IMR-90 (cell line): ENCODE measurements at places on chromosomes 16 and 17. TPM values are rescaled to one million over a fixed set of nuclear protein-coding genes. Genes with fewer than 3 reads are reported as not detected.
A peak's percentile ranks its signal among the peaks of the same experiment; 100 is the strongest.

- no peak for DNase-seq
Observed at GRCh38 chr17:6232732-6233101, 162.5 kb downstream of the WSCD1 start.

GRCh38 chr16:1850981-1851380, 21.0 kb downstream of the MEIOB start:
- no peak for DNase-seq

GRCh38 chr17:41363881-41364280, 5.7 kb downstream of the KRT33B start:
- DNase-seq, result no peak

- DNase-seq, result no peak
Observed at GRCh38 chr17:66583112-66583748, 251.7 kb upstream of the CACNG5 start.

- no peak for DNase-seq
Observed at GRCh38 chr17:2611627-2612026, 18.2 kb downstream of the PAFAH1B1 start.

- DNase-seq, result no peak
Observed at GRCh38 chr16:2775765-2776499, 1.1 kb downstream of the ELOB start.

- no peak for DNase-seq
Observed at GRCh38 chr17:8776248-8776647, 17.9 kb upstream of the SPDYE4 start.

GRCh38 chr16:2769100-2769529, 8.0 kb downstream of the ELOB start:
- DNase-seq, result no peak

DNA sequence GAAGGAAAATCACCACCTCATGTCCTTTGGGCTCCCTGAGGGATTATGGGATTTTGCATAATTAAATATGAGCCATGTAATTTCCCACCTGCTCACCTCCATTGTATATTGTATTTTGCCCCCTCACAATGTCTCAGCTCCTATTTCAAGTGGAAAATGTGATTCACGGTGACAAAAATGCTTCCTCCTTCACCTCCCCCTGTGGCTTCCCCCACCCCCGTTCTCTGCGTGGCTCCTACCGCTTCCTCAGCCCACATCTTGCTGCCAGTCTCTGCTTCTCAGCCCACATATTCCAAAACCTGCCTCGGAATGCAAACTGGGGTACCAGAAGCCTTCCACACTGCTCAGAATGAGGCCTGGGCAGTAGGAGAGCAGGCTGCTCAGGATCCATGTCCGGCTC, 394.5 kb upstream of the C16orf82 start:
- no peak for DNase-seq

DNA sequence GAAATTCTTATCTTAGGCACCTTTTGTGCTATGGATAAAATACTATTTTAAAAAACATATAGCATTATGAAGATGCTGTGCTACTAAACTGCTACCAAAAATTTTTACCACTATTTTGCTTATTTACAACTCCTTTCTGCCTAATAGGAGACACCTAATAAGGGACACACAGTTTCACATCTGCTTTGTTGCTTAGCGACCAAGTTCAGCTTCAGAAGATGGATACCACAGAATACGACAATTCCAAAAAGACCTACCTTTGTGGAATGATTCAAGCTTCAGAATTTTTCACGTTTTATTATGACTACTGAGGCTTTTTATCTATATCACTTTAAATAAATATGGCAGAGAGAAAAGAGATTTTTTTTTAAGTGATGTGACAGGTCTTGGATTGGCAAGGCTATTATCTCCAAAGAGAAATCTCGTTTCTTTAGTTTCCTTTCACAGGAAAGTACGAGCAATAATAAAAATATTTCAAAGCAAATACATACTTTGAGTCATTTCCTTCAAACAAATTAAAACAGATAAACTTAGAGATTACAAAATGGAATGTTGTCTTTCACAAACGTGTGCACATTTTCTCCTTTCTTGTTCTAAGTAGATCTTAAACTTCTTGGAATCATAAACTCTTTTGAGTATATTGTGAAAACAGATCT, 35.4 kb downstream of the SPAG9 start:
- peak; percentile 39 for DNase-seq

- DNase-seq, result no peak
Observed at GRCh38 chr16:23771642-23772041, 16.8 kb downstream of the CHP2 start.

- no peak for DNase-seq
Observed at GRCh38 chr16:11610580-11610979, 23.9 kb upstream of the LITAF start.

- DNase-seq, result no peak
Observed at GRCh38 chr17:2865228-2865627, 69.0 kb downstream of the RAP1GAP2 start.

DNA sequence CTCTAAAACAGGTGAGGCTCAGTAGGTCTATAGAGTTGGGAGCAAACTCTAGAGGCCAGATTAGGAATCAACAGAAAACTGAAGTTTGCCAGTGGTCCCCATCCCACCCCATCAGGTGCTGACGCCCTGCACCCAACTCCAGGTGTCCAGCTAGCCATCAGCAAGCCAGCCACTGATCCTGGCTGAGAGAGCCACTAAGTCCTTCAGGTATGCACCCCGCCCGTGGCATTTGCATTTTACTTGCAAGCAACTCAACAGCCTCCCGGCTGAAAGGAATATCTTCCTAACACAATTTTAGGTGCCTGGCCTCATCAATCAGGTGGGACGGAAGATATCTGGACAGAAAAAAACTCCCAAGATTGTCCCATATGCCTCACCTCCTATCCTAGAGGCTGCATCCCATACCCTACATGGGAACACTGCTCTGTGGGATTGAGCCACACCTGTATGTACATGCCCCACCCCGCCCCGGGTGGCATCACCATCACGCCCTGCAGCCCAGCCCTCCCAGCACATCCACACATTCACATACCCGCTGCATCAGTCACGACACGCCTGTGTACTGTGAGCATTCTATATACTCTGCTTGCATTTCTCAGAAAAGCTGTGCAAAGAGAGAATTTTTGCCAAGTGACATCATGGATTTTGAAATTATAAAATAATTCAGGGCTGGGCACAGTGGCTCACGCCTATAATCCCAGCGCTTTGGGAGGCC, 8.3 kb downstream of the OTOP3 start:
- DNase-seq, result no peak

- no peak for DNase-seq
Observed at GRCh38 chr17:51387986-51388385, 127.6 kb downstream of the UTP18 start.

DNA sequence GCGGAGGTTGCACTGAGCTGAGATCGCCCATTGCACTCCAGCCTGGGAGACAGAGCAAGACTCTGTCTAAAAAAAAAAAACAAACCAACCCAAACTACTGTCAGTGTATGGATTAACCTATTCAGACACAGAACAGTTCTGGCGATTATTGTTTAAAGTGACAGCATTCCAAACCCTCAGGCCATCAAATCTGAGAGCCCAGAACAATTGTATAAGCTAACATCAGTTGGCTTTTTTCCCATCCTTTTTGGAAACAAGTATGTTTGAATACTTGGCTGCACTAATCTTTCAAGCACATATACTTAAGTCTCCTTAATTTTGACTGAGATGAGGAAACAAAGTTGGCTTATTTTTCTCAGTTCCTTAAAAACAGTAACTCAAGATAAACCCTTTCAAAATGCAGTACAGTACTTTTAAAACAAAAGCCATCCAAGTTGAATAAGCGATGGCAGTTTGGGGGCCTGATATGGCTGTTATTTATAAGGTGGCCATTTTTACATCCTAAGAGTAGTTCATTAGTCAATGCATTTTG, 1.4 kb downstream of the ZSWIM7 start:
- DNase-seq, result no peak

DNA sequence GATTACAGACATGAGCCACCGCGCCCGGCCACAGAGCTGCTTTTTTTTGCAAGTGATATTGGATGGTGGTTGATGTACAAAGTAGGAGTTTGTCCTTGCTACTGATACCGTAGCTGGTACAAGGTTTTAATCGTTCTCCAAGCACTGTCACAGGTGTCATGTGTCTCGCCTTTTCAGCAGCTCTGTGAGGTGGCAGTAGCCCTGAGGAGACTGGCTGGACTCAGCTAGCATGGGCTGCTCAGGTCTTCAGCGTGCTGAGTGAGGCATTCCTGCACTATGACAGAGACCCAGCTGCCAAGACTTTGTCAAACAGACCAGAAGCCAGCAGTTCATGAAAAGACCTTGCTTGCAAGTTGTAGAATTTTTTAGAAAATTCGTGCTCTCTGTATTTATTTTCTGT, 7.2 kb downstream of the WWOX start:
- DNase-seq, result no peak

DNA sequence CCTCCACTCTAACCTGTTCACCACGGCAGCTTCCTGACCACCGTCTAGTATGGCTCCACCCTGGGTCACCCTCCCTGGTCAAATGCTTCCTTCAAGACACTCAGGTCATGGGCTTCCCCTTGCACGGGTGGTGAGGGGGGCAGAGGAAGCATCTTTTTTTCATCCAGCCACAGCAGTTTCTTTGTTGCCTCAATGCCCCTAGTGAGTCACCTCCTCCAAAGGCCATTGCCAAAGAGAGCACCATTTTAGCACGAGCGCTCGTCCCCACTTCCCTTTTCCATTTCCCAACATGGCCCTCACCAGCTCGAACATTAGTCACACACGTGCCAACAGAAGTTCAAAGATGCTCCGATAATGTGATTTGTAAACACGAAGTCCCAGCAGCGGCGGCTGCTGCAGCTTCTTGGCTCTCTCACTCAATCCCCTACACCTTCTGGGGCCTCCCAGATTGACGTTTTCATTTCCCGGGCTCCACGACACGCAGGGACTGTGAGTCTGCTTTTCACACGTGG, 134.6 kb downstream of the GAS7 start:
- DNase-seq, result peak; percentile 31

GRCh38 chr16:47507701-47508100, 46.6 kb downstream of the PHKB start:
- peak; percentile 10 for DNase-seq

GRCh38 chr16:2486645-2487516, 12.0 kb downstream of the TBC1D24 start:
- peak; percentile 23 for DNase-seq

GRCh38 chr16:66516509-66516807, 33.5 kb downstream of the TK2 start:
- no peak for DNase-seq

- DNase-seq, result peak; percentile 69
Observed at GRCh38 chr17:75238684-75239191, 22.7 kb downstream of the GGA3 start.

DNA sequence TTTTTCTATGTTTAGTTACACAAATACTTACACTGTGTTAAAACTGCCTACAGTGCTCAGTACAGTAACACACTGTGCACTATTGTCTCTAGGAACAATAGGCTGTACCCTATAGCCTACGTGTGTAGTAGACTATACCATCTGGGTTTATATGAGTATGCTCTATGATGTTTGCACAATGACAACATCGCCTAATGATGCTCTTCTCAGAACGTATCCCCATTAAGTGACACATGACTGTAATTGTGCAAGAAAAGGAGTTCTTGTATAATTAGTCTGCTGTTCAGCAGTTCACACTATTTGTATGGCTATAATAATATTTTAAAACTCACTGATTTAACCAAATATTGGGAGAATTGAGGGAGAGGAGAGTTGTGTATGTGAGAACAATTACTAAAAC, 173.7 kb downstream of the TRIM37 start:
- DNase-seq, result no peak

DNA sequence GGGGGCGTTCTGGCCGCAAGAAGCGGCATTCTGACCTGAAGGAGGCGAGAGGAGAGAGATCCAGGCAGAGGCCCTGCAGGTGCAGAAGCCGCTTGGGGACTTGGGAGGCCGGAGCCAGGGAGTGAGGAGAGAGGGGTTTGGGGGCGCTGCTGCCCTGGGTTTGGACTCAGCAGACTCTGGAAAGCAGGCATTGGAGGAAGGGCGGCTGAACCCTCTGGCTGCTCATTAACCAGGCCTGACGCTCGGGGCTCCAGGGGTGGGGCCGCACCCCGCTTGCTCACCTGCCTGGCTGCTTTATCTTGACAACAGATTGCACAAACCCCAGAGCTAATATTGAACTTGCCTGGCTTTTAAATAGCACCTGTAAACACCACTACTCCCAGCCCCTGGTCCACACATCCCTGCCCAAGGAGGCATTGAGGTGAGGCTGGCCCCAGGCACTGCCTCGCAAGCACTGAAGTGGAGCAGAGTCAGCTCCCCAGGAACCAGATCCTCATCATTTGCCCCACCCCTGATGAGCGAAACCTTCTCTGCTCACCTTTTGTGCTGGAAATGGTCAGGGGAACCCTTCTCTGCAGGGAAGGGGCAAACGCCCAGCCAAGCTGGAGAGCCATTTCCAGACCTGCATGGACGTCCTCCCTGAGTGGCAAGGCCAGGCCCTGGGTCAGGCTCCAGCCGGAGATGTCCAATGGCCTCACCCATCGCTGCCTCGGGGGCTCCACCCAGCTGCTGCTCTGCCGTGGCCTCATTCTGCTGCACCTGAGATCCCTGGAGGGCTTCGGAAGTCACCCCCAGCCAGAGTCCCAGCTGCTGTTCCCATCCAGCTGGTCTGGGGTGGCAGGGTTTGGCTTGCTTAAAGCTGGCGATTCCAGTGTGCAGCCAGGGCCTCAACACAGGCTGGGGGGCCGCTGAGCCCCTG, 190.2 kb upstream of the GSE1 start:
- no peak for DNase-seq

- no peak for DNase-seq
Observed at GRCh38 chr16:83969771-83970429, 1.9 kb downstream of the NECAB2 start.

Gene RNU2-1
- not detected in 2 replicates for total RNA-seq

Gene CCDC78
- 0.54 and 0.56 TPM in 2 replicates for total RNA-seq

Gene SOX15
- 0.18 and 0.28 TPM in 2 replicates for total RNA-seq

Gene SPNS3
- 0.18 TPM in 1 of 2 replicates, not detected in the other for total RNA-seq

Gene NOG
- total RNA-seq, result 11.7 and 13.1 TPM in 2 replicates

Gene CA10
- not detected in 2 replicates for total RNA-seq

Gene KRT40
- not detected in 2 replicates for total RNA-seq

Gene TPSD1
- not detected in 2 replicates for total RNA-seq

Gene RTN4RL1
- total RNA-seq, result under 0.01 TPM in 2 replicates

Gene PLXDC1
- total RNA-seq, result under 0.01 and 0.28 TPM in 2 replicates

Gene KRT28
- not detected in 2 replicates for total RNA-seq

Gene FAM83G
- 9.5 and 10.3 TPM in 2 replicates for total RNA-seq

Gene SMPD3
- total RNA-seq, result not detected in 2 replicates

Gene SEPTIN12
- total RNA-seq, result not detected in 2 replicates

Gene KRT24
- total RNA-seq, result not detected in 2 replicates

Gene ABCA9
- under 0.01 TPM in 1 of 2 replicates, not detected in the other for total RNA-seq

Gene EPN3
- total RNA-seq, result not detected in 2 replicates
